ENCODE measurements at places on chromosomes 12 and 14. TPM values are rescaled to one million over a fixed set of nuclear protein-coding genes. Genes with fewer than 3 reads are reported as not detected.

DNA sequence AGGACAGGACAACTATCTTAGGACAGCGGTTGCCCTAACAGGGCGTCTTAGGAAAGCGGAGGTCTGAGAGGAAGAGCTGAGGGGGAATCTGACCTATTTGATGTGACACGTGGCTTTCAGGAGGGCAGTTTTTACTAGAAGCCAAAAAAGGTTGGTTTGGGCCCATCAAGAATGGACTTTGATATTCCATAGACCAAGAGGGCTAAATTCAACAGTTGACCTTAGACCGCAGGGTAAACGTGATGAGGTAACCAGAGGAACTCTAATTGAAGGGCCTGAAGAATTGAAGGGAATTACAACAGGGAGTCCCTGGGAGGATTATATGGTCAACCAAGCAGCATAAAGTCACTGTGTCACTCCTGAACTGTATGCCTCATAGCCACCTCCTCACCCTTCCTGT is 11.5 kb downstream of the C1S start:
- no peak for DNase-seq
- H3K27me3 ChIP-seq: peaks cover 12% of the 10 kb centered on the region
- H3K27ac ChIP-seq: no peak overlapping the region
- H3K4me3 ChIP-seq: no peak overlapping the region
- peaks cover 5% of the 10 kb centered on the region for H3K4me1 ChIP-seq

DNA sequence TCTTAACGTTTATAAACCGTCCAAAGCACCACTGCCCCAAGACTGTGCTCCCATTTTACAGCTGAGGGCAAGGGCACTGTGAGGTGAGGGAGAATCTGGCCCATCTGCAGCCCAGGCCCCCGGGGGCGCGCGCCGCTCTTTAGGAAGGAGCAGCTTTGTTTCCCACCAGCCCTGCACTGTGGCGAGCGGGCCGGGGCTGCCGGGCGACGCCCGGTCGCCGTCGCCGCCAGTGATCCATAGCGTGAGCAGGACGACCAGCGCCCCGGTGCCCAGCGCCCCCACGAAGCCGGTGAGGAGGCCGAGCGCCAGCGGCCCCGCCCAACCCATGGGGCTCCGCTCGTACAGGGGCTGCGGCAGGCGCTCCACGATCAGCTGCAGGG is 34.6 kb downstream of the FIGNL2 start:
- peak overlapping the region; percentile 55 for H3K4me3 ChIP-seq
- peaks cover 1% of the 10 kb centered on the region for H3K27me3 ChIP-seq
- peaks cover 12% of the 10 kb centered on the region for H3K4me1 ChIP-seq

DNA sequence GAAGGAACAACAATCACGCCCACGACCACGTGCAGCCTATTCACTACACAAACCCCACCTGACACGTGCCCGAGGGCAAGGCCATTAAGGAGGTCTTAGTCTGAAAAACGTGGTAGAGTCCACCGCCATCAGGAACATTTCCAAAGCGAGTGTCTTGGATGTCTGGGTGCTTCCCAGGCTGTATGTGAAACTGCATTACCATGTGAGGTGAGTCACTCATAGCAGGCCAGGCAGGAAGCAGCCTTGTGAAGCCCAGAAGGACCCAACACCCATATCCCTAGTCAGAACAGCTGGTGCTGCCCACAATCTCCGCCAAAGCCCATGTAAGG is 3.3 kb upstream of the KRT79 start:
- DNase-seq: no peak
- H3K27ac ChIP-seq: peak overlapping the region; percentile 88
- H3K36me3 ChIP-seq: no peaks in the 10 kb centered on the region
- peak overlapping the region; percentile 70 for H3K4me3 ChIP-seq
- H3K27me3 ChIP-seq: no peaks in the 10 kb centered on the region
- H3K4me1 ChIP-seq: peaks cover 41% of the 10 kb centered on the region

RTL1 gene
- not detected for polyA plus RNA-seq

- H3K27ac ChIP-seq: no peak overlapping the region
- DNase-seq: no peak
- H3K36me3 ChIP-seq: no peaks in the 10 kb centered on the region
- H3K4me3 ChIP-seq: no peak overlapping the region
- H3K27me3 ChIP-seq: peaks cover 1% of the 10 kb centered on the region
These were observed 465.0 kb downstream of the AACS start for GRCh38 chr12:125530201-125530600.

OR6S1 gene
- not detected for polyA plus RNA-seq

EGLN3 gene
- 3.2 TPM for polyA plus RNA-seq

All from immature natural killer cell (primary cell).